ENCODE measurements at places on chromosomes 16 and 17. TPM values are rescaled to one million over a fixed set of nuclear protein-coding genes. Genes with fewer than 3 reads are reported as not detected.
A peak's percentile ranks its signal among the peaks of the same experiment; 100 is the strongest.

PRSS53 gene
- total RNA-seq = 2.8 TPM

NATD1 gene
- total RNA-seq = 7.5 TPM

- peak; percentile 89 for DNase-seq
Observed at GRCh38 chr17:45430738-45431530, 1.7 kb downstream of the ARHGAP27 start.

- DNase-seq = no peak
Observed at GRCh38 chr17:13266606-13267005, 248.8 kb upstream of the ELAC2 start.

DNA sequence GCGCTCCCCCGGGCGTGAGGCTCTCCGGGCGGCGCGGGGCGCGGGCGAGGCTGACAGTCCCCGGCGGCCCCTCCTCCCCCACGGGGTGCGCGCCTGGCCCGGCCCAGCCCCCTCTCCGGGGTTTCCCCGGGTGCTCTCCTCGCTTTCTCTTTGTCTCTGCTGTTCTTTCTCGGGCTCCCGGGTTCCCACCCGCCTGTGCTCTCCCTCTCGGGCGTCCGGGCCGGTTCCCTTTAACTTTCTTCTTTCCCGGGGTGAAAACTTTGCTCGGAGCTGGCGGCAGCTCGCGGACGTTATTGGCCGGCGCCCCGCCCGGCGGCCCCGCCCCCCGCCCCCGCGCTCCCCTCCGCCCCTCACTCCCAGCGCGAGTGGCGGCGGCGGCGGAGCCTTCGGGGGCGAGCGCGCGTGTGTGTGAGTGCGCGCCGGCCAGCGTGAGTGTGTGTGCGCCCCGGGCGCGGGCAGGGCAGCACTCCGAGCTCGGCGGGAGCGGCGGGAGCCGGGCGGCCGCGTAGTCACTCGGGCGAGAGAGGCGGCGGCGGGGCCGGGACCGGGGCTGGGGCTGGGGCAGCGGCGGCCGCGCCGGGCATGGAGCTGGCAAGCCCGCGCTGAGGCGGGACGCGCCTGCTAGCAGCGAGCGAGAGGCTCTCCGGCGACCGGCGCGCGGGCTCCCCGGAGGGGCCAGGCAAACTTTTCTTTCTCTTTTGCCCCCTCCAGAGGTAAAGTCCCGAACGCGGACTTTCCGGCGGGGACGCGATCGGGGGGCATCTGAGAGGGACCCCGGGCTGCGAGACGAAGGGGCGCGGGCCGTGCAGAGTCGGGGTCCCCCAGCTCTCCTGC, at the start of gene NTN1:
Gene NTN1, plus strand, starts transcription at position 353 of the 834 bp plus-strand sequence. CDS start 864 bp downstream, outside the sequence.
- peak; percentile 63 for DNase-seq

DNA sequence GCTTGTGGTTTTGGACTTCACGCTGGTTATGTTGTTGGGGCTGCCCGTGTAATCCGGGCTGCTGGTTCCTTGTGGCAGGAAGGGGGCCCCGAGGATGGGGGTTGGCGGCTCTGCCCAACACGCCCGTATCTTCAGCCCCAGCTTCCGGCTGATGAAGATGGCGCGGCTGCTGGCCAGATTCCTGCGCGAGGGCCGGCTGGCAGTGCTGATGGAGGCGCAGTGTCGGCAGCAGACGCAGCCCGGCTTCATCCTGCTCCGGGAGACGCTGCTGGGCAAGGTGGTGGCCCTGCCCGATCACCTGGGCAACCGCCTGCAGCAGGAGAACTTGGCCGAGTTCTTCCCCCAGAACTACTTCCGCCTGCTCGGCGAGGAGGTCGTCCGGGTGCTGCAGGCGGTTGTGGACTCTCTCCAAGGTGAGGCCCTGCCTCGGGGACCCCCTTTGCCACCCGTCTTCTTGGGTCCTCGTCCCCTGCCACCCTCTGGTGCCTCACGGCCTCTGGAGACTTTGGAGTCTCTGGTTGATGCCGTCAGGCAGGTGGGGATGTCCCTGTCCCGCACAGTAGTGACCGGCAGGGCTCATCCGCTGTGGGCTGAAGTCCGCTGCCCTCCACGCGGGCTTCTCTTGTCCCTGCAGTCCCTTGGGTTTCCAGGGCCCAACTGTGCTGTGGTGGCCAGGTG, 2.2 kb downstream of the TELO2 start:
- DNase-seq = no peak

- DNase-seq = no peak
Observed at GRCh38 chr16:4994719-4995434, 36.7 kb downstream of the SEC14L5 start.

NOTUM gene
- 2.1 TPM for total RNA-seq

- no peak for DNase-seq
Observed at GRCh38 chr16:57252148-57252721, 7.2 kb downstream of the ARL2BP start.

DNA sequence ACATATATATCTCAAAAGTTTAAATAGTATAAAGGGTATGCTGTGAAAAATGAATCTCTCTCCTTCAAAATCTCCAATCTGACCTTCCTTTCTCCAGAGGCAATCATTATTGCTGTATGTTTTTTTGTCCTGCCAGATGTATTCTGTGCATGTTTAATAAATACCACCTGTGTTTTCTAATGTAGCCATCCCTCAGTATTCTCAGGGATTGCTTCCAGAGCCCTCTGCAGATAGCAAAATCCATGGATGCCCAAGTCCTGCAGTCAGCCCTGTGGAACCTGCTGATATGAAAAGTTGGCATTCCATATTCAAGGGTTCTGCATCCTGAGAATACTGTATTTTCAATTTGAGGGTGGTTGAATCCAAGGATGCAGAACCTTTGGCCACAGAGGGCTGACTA, 42.9 kb downstream of the BPTF start:
- no peak for DNase-seq

FBXW10 gene
- total RNA-seq = not detected

All from H9 (cell line).